ENCODE measurements at places on chromosomes 2 and 18. TPM values are rescaled to one million over a fixed set of nuclear protein-coding genes. Genes with fewer than 3 reads are reported as not detected.

DNA sequence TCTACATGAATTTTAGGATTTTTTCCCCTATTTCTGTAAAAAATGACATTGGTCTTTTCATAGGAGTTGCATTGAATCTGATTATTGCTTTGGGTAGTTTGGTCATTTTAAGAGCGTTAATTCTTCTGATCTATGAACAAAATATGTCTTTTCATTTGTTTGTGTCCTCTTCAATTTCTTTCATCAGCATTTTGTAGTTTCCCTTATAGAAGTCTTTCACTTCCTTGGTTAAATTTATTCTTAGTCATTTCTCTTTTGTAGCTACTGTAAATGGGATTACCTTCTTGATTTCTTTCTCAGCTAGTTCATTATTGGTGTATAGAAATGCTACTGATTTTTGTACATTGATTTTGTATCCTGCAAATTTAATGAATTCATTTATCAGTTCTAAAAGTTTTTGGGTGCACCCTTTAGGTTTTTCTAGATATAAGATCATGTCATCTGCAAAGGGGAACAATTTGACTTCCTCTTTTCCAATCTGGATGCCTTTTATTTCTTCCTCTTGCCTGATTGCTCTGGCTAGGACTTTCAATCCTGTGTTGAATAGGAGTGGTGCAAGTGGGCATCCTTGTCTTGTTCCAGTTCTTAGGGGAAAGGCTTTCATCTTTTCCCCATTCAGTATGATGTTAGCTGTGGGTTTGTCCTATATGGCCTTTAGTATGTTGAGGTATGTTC, 36.6 kb upstream of the AAK1 start:
- DNase-seq, result no peak

DNA sequence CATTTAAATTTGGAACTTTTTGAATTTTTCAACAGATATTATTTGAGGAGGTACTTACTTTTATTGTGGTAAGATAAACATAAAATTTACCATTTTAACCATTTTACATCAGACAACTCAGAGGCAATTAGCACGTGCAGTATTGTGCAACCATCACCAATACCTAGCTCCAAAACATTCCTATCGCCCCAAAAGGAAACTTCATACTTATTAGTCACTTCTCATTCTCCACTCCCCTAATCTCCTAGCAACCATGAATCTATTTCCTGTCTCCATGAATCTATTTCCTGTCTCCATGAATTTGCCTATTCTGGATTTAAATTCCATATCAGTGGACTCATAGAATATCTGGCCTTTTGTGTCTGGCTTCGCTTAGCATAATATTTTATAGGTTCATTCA, 69.9 kb upstream of the FAM136A start:
- no peak for DNase-seq

PMAIP1 gene
- total RNA-seq, result 5.4 TPM

KRTCAP3 gene
- total RNA-seq, result 1.8 TPM

ZAP70 gene
- total RNA-seq, result 8.2 TPM
